ENCODE measurements at places on chromosomes 6 and 20.

- DNase-seq = no peak
Observed at GRCh38 chr6:150588888-150589499, 10.7 kb upstream of the PLEKHG1 start.

GRCh38 chr20:22404419-22405170, 179.8 kb downstream of the FOXA2 start:
- no peak for DNase-seq

GRCh38 chr6:150490586-150490985, 109.1 kb upstream of the PLEKHG1 start:
- DNase-seq = no peak

DNA sequence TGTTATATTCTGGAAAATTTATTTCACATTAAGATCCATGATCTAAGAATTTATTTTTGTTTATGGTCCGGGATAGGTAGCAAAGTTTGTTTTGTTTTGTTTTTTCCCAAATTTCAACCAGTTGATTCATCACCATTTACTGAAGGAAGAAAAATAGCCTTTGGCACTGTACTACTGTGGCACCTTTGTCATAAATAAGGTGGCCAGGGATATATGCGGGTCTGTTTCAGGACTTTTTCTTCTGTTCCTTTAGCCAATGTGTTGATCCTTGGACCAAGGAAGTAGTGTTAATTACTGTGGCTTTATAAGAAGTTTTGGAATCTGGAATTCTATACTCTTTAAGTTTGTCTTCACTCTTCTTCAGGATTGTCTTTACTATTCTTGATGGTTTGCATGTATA, 171.7 kb downstream of the FAXC start:
- DNase-seq = no peak

- DNase-seq = no peak
Observed at GRCh38 chr20:16902662-16903061, 154.5 kb downstream of the OTOR start.

DNA sequence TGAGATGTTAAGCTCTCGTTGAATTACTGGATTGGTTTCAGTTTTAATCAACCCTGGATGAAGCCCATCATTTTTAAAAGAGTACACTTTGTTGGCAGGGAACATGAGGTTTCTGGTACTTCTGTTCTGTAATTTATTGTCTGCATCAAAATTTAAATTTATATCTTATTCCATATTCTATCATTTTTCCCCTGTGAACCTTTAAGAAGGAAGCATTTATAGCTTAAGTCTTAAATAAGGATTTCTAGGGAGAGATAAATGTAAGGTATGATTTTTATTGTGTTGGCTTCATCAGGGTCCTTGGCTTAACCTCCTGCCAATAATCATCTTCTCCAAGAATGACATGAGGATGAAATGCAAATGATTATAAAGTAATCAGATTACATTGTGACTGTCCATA, 40.6 kb downstream of the MLIP start:
- peak; percentile 64 for DNase-seq

- DNase-seq = no peak
Observed at GRCh38 chr20:20487811-20488210, 119.9 kb downstream of the INSM1 start.

- DNase-seq = peak; percentile 18
Observed at GRCh38 chr6:79750806-79751205, 119.7 kb downstream of the SH3BGRL2 start.

GRCh38 chr20:44970243-44970757, 4.0 kb downstream of the STK4 start:
- DNase-seq = no peak

- DNase-seq = peak; percentile 42
Observed at GRCh38 chr20:58306421-58307261, 2.9 kb upstream of the RAB22A start.

GRCh38 chr20:35826397-35826998, 54.7 kb downstream of the PHF20 start:
- no peak for DNase-seq

DNA sequence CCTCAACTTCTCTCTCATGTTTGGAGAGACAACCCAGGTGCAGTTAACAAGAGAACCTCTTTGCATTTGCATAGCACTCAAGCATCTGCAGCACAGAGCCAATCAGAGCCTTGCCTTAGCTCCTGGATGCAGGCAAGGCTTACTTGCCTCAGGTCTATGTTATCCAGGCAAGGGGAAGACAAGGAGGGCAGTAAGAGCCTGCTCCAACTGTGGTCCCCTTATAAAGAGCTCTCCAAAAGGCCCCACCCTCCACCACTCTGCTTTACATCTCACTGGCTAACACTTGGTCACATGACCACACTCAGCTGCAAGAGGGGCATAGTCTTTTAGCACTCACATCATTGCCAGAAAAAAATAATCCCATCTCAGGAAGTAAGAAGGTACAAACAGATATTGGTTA, 540.0 kb downstream of the PTPRT start:
- DNase-seq = no peak

GRCh38 chr6:107756660-107757355, 67.3 kb downstream of the SCML4 start:
- peak; percentile 33 for DNase-seq

DNA sequence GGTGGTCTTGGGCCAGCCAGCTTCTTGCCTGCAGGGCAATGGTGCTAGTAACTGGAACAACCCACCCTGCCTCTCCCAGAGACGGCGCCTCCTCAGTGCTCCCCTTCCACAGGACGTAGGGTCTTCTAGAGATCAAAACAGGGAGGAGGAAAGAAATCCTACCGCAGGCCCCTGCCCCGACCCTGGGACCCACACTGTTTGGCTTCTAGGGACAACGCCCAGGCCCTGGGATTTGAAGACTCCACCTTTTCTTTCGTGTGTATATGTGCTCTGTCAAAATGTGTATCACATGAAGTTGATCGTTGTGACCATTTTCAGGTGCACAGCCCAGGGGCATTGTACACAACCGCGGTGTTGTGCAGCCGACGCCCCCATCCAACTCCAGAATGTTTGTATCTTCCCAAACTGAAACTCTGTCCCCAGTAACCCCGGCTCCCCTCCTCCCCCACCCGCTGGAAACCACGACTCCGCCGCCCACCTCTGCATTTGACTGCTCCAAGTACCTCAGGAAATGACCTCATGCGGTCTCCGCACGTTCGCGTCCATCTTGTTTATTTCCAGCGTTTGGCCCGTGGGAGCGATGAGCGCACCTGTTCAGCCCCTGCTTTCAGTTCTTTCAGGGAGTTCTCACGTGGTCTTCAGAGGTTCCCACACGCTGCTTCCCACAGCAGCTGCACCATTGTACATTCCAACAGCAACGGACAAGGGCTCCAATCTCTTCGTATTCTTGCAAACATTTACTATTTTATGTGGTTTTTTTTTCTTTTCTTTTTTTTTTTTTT, 3.4 kb upstream of the BHLHE23 start:
- DNase-seq = no peak

Measured in muscle of back (tissue), 13 donors.